ENCODE measurements at places on chromosomes 6 and 20. TPM values are rescaled to one million over a fixed set of nuclear protein-coding genes. Genes with fewer than 3 reads are reported as not detected.
A peak's percentile ranks its signal among the peaks of the same experiment; 100 is the strongest.

CGA gene
- total RNA-seq: not detected

OLIG3 gene
- total RNA-seq: not detected

GRCh38 chr6:16591396-16592222, 169.7 kb downstream of the ATXN1 start:
- DNase-seq: no peak

DNA sequence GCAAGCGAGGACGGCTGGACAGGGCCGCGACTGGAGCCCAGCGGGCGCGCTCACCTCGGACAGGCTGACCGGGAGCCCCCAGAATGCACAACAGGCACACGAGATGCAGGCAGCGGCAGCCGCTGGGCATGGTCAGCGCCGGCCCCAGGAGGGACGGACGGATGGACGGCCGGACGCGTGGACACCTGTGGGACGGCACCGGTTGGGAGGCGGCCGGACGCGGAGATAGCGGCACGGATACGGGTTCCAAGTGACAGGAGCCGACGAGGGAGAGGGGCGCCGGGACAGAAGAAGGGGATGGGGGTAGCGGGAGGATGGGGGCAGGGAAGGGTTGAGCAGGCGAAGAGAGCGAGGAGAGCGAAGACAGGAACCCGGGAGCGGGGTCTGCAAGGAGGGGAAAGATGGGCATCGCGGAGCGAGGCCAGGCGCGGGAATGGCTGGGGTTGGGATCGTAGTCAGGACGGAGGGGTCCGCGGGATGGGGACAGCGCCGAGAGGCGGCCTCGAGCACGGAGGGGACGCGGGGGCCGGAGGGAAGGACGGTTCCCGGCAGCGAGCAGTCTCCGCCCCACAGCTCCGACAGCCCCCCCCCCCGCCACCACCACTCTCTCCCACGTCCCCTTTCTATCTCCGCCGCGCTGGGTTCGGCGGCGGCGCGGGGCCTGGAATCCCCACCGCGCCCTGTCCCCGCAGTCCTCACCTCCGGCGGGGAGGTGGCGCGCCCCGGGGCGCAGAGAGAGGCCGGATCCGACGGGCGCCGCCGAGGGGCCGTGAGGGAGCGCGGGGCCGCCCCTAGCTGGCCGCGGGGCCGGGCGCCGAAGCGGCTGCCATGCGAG, 435 bp downstream of the DLK2 start:
- DNase-seq: peak; percentile 85

- DNase-seq: no peak
Measured at GRCh38 chr20:63293456-63293855, 470 bp downstream of the COL20A1 start.
